ENCODE measurements at places on chromosomes 2 and 18.

DNA sequence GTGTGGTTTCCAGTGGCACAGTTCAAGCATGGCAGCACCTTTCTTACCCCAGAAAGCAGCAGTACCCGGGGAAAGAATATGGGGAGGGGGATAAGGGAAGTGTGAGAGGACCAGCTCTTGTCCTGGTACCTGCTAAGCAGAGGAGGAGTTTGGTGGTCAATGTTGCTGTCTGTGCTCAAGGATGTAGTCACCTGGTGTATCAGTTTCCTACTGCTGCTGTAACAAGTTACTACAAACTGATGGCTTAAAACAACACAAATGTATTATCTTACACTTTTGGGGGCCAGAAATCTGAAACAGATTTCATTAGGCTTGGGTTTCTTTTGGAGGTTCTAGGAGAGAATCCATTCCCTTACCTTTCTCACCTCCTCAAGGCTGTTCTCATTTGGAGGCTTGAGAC is 77.5 kb downstream of the VSNL1 start:
- no peak for DNase-seq

DNA sequence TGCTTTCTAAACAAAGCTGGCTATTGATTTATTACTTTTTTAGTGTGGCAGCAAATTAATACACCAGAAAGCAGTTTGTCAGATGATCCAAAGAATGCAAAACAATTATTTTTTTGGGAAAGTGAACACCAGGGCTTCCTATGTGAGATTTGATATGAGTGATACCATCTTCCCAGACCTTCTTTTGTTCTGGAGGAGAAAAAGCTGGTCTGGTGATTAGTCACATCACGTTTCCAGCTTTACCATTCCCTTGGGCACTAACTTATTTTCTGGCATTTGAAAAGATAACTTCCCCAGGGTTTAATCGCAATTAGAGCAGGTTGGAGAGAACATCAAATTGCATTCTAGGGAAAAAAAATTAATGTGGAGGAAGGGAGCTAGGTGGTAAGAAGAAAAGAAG is 182.9 kb upstream of the TANK start:
- no peak for DNase-seq

DNA sequence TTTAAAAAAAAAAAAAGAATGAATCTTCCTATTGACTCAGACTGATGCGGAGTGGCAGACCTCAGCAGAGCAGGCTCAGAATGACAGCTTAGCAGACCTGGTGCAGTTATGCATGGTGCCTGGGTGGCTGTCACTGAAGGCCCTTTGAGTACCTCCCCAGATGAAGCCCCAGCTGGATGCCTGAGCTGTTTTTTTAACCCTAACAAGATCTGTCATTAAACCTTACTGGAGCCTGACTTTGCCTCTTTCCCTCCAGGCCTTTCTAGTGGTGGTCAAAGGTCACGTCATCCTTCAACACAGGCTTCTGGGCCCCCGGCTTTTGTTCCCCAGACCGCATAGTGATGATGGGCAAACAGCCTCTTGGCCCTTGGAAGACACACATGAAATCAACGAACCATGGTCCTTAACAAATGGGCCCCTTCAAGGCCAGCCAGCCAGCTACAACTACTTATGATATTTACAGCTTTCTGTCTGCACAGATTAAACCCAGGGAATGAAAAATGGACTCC is 138.3 kb upstream of the CYP1B1 start:
- DNase-seq: no peak

- DNase-seq: no peak
Measured at GRCh38 chr2:138716183-138716582, 64.0 kb downstream of the NXPH2 start.

GRCh38 chr2:169806586-169806985 is 7.9 kb downstream of the SSB start:
- DNase-seq: no peak

GRCh38 chr18:66729442-66730239 is 125.8 kb upstream of the CDH19 start:
- DNase-seq: no peak

GRCh38 chr2:40352041-40352702 is 99.7 kb downstream of the SLC8A1 start:
- no peak for DNase-seq

DNA sequence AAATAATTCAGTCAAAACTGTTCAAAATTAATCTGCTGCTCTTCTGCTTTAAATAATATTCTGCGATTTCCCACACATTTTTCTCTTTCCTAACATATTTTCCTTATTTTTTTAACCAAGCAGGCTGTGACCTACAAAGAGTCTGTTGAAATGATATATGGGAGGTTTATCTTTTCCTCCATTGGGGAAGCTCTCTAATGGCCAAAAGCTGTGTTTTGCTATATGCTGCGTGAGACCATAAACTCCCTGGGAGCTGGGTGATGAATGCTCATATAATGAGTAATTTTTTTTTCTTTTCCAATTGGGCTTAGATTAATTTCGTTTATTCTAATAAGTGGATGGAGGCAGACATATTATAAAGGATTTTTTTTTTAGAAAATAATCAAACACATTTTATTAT is 72.2 kb upstream of the MAP2 start:
- no peak for DNase-seq

DNA sequence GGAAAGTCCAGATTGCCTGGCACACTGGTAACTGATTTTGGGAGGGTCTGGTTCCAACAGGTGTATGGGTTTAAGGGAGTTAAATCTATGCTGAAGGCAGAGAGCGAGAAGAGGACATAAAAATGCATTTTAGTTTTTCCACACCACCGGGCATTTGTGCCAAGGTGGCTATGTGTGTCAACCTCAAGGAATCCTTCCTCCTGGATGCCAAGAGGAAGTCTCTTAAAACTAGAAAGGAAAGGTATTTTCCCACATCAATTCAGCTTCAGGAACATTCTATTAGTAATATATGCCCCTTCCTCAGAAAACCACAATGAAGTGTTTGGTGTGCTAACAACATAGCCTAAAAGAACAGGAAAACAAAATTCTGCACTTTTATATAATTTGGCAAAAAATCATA is 5.4 kb upstream of the GAREM1 start:
- DNase-seq: no peak

DNA sequence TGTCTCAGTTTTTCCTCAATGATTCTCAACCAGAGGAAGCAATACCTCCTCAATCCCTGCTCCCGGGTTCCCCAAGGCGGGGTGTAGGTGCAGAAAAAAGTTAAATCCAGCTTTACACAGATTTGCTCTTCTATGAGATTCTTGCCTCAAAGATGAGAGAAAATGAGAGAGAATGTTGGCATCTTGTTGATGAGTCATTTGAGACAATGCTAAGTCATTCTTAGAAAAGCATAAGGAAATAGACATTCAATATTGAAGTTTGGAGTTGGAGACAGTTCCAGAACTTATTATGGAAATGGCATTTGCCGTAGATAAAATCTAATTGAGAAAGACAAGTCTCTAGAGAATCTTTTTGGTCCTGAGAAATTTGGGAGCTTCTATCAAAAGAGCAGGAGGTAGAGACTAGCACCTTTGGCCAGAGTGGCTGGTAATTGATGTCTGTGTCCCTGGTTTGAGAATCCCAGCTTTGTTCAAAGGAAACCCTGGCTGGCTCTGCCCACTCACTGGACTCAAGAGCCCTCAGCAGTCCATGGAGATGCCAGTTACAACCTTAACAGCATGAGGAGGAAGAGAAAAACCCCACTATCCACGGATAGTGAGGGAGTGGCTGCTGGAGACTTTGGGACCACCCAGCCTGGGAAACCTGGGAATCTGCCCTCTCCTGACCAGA is 181.2 kb downstream of the FAM124B start:
- no peak for DNase-seq

- DNase-seq: no peak
Measured at GRCh38 chr2:45585267-45585861, 25.7 kb downstream of the SRBD1 start.

GRCh38 chr2:149903626-149904025 is 316.1 kb upstream of the MMADHC start:
- no peak for DNase-seq

GRCh38 chr18:80109676-80110078 is 615 bp downstream of the ADNP2 start:
- DNase-seq: no peak

- DNase-seq: no peak
Measured at GRCh38 chr18:57836557-57836956, 33.4 kb upstream of the ATP8B1 start.

DNA sequence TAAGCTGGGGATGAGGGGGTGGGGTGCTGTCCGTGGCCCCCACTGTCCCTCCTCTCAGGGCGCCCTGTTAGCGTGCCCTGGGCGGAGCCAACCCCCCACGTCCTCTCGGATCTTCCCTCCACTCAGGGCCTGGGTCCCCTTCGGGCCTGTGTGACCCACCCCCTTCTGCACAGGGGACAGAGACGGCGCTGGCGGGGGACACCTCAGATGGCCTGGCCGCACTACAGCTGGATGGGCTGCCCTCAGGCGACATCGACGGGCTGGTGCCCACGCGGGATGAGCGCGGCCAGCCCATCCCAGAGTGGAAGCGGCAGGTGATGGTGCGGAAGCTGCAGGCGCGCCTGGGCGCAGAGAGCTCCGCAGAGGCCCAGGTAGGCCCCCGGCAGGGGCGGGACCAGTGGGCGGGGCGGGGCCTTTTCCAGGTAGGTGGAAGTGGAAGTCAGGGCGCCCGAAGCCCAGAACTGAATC is 9.9 kb upstream of the KLHL30 start:
- DNase-seq: no peak

DNA sequence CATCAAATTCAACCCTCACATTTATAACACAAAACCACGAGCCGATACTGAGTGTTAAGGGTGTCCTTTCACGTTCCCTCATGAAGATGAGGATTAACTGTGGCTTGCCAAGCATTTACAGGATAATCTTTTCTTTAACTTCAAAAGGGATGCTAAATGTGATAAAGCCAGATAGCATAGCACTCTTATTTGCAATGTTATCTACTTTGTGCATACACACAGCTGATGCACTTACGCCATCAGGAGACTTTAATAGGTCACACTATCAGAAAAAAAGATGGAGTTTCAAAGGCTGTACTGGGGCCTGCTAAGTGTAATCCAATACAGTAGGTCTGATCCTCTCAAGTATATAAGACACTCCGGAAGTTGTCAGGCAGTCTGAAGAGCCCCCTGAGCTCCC is 572.7 kb downstream of the PIK3C3 start:
- no peak for DNase-seq

DNA sequence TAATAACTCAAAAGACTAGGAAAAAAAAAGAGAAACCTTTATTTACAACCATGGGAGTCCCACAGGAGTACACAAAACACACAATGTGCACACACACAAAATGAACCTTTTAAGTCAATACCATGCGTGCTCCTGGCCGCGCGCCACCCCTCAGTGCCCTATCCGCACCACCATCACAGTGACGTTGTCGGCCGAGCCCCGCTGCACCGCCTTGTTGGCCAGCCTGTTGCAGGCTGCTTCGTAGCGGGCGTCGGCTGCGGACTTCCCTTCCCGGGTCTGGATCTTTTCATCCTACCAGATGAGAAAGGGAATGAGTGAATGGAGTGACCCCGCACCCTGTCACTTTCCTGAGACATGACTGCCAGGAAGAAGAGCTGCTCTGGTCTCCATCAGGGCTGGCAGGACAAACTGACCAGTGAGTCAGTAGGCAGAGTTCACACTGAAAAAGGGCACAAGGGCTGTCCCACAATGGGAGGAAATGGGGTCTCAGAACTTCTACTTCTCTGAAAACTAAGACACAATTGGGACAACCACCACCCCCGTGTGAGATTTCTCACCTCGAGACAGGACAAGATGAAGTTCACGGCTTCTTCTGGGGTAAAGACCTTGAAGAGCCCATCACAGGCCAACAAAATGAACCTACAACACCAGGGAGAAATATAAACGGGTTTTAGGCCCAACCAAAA is 11.8 kb downstream of the ERFE start:
- no peak for DNase-seq

- no peak for DNase-seq
Measured at GRCh38 chr2:182038576-182038975, 52.9 kb downstream of the PPP1R1C start.

DNA sequence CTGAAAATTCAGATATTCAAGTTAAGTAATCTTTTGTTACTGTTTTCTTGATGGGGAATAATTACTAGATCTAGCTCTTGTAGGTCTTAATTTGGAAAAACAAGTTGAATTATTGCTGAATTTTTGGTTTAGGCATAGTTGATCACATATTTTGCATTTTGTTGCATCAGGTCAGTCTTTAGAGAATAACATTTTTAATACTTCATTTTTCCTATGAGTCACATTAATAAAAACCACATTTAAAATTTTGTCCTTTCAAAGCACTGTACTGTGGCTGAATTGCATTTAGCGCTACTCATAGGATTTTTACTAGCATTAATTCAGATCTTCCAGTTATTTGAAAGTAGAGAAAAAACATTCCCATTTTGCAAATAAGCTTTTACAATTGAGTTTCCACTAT is 23.2 kb downstream of the MAP4K4 start:
- DNase-seq: no peak

DNA sequence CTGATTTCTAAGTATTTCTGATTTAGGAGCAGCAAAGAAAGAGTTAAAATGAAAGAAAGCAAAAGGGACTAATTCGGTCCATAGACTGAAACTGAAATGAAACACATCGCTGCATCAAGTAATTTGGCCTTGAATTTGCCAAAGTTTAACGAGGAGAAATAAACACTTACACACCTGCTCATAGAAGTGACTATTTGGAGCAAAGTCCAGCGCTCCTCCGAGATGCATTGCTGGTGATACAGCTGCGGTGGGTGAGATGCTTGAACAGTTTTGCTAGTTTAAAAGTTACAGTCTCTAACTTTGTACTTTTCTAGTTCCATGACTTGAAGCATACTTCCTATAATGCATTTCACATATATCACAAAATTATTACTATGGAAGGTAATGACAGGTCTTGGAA is 18.3 kb downstream of the GALR1 start:
- no peak for DNase-seq

Data from stimulated activated CD8-positive, alpha-beta memory T cell treated with anti-CD3 and anti-CD28 coated beads, Interleukin-4, amount 100 ng/mL, for 4 hours (primary cell).